CD4-positive, alpha-beta T cell treated with Interleukin-4 for 1 hour (primary cell): ENCODE measurements at places on chromosomes 7 and 10.

GRCh38 chr7:96508371-96508770 is 186.5 kb upstream of the SLC25A13 start:
- DNase-seq: no peak

DNA sequence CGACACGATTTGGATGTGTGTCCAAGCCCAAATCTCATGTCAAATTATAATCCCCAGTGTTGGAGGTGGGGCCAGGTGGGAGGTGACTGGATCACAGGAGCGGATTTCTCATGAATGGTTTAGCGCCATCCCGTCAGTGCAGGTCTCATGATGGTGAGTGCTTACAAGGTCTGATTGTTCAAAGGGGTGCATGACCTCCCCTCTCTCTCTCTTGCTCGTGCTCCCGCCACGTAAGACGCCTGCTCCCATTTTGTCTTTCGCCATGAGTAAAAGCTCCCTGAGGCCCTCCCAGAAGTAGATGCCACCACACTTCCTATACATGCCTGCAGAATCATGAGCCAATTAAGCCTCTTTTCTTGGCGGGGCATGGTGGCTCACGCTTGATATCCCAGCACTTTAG is 71.5 kb upstream of the NANOS1 start:
- no peak for DNase-seq

- DNase-seq: no peak
These were observed 92.9 kb downstream of the DNAJB6 start for GRCh38 chr7:157429680-157430224.

- DNase-seq: no peak
These were observed 321.1 kb upstream of the ZMIZ1 start for GRCh38 chr10:78747401-78748234.

DNA sequence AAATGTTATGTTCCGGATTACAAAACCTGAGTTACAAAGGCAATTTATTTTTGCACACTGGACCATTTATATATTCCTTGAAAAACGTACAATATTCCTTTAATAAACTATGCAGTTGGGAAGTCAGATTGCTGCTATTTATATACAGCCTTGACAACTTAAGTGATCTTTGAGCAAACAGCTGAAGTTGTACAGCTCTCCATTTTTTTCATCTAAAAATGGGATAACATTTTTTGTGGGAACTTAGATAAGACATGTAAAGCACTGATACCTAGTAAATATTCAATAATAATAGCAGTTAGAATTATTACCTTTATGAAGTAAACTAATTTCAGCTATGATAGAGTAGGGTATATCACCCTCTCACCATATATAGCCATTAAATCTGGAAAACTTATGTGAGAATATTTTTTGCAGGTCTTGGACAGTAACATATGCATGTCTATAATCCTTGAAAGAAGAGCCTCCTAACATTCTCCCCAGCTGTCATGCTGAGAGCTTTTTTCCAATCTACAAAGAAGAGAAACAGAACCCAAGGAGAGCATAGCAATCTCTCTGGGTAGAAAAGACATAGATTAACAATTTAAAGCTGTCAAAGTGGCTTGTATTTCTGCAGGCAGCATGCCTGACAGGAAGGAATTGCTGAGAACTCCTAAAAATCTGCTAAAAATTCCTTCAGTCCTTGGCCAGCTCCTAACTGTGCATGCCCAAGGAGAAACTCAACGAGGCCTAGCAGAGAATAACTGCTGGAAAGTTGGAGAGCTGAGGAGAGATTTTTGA is 326.0 kb downstream of the CRPPA start:
- DNase-seq: no peak

DNA sequence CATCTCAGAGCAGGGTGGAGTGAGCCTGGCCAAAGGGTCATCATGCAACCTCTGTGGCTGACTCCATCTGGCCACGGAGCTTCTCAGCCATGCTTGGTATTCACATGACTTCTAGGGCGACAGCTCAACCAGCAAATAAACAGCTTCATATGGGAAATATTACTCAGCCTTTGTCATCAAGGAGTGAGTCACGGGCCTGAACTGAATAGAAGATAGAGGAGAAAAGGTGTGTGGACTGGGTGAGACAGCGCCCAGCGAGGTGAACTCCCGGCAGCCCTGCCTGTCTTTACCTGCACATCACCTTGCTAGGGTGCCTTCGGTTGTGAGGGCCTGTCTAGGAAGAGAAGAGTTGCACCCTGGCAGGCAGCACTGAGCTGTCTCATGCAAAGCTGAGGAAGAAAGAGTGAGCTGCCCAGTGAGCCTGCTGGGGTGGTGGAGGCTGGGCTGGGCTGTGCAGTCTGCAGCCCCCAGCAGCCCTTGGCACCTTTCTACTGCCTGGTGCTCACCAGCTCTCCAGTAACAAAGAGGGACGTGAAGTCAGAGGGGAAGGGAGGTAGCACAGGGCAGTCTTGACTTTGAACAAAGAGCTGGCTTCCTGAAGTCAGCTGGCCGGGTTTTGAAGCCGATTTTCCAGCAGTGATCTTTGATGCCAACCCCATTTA is 114.2 kb downstream of the EGFR start:
- DNase-seq: no peak

DNA sequence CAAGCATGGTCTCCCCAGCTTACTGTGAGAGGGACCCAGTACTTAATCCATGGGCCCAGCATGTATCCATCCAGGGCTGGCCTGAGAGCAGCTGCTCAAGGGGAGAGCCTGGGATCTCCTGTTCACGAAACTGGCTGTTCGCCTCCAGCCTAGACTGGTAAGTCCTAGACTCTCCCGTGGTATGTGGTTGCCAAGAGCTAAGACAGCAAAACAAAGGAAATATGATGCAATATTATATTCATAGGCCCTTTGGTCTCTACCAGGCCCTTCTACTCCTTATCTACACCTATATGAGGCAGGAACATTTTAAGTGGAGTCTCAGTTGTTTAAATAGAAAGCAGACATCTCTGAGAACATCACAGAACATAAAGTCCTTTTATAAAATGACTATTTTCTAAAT is 28.9 kb upstream of the STK17A start:
- DNase-seq: no peak

DNA sequence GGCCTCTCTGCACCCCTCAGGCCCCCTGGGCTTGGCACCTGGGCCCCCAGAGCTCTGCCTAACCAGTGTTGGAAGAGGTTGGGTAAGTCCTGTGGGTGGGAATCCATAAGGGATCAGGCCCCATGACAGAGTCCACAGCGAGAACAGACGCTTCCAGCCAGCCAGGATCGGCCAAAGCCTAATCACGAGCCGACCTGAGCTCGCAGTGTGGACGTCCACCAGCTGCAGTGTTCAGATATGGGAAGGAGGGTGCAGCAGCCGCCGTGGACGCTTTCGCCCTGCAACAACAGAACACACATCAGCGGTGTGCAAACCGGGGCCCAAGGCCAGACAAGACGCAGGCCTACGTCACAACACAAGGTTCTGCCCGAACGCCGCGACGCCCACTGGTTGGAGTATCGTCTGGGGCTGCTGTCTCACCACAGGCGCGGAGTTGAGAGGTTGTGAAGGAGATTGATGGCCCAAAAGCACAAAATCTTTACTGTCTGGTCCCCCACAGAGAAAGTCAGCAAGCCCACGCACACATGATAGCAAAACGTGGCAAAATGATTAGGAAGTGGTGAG is 102.1 kb downstream of the FOXL3 start:
- no peak for DNase-seq

DNA sequence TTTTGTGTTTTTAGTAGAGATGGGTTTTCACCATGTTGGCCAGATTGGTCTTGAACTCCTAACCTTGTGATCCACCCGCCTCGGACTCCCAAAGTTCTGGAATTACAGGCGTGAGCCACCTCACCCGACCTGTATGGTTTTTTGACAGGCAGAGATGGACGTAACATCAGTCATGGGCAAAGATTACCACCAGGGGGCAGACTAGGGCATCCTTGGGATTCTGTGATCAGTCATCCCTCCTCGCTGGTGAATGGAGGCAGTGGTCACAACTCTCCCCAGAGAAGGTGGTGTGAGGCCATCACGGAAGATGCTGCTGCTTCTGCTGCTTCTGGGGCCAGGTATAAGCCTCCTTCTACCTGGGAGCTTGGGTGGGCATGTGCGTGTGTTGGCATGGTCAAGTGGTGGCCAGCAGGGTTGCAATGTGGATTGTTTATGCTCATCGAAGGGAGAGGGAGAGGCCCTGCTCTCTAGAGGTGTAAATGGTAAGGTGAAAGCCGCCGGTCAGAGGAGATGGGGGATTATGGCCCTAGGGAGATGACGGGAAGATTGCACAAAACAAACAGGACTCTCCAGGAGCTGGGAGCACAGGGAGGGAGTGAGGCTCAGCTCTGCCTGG is 122.7 kb upstream of the PRSS1 start:
- DNase-seq: peak; percentile 76

GRCh38 chr7:158447506-158448171 is 140.0 kb downstream of the PTPRN2 start:
- no peak for DNase-seq

- DNase-seq: no peak
These were observed 370.8 kb upstream of the LRRTM3 start for GRCh38 chr10:66555061-66555460.

- no peak for DNase-seq
These were observed 260.7 kb upstream of the PRKCQ start for GRCh38 chr10:6840766-6841165.

GRCh38 chr10:111756217-111757061 is 427.1 kb downstream of the GPAM start:
- no peak for DNase-seq

- DNase-seq: no peak
These were observed 179.1 kb downstream of the SFMBT2 start for GRCh38 chr10:7231509-7232414.

GRCh38 chr7:18401757-18402156 is 93.8 kb upstream of the HDAC9 start:
- DNase-seq: no peak

GRCh38 chr10:119688033-119688508 is 36.9 kb downstream of the BAG3 start:
- peak; percentile 25 for DNase-seq

DNA sequence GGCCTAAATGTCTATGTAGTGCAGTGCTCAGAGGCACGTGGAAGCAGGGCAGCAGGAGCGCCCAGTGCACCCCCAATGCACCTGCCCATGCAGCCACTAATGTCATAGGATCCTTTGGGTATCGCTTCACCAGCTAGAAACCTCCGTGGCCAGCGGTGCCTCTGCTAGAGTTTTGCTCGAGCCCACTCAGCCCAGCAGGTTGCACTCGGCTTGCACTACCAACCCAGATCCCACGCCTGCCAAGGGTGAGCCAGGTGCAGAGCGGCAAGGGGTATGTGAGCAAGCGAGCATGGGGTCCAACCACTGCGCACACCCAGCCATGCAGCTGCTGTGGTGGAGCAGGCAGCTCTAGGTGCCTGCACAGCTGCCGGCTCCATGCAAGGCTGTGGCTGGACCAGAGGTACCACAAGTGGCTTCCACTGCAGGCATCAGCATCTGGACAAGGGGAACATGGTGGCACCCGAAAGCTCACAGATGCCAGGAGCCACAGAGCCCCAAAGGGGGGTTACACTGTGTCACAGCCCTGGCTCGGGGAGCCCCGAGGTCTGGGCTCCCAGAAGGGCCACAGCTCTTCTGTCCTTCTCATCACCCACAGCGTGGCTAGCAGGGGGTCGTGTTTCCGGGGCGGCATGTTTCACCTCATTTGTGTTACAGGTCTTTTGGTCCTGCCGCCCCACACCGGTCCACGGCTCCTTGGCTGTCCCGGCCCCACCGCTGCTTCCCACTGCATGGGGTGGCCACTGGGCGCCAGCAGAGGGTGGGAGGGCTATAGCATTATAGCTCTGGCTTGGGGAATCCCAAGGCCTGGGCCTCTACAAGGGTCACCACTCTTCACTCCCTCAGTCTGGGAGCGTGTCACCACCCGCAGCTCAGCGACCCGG is 2.3 kb upstream of the NCAPG2 start:
- no peak for DNase-seq

GRCh38 chr7:65946904-65947303 is 35.1 kb downstream of the GUSB start:
- no peak for DNase-seq

- no peak for DNase-seq
These were observed 437.6 kb upstream of the ZMIZ1 start for GRCh38 chr10:78630944-78631838.

DNA sequence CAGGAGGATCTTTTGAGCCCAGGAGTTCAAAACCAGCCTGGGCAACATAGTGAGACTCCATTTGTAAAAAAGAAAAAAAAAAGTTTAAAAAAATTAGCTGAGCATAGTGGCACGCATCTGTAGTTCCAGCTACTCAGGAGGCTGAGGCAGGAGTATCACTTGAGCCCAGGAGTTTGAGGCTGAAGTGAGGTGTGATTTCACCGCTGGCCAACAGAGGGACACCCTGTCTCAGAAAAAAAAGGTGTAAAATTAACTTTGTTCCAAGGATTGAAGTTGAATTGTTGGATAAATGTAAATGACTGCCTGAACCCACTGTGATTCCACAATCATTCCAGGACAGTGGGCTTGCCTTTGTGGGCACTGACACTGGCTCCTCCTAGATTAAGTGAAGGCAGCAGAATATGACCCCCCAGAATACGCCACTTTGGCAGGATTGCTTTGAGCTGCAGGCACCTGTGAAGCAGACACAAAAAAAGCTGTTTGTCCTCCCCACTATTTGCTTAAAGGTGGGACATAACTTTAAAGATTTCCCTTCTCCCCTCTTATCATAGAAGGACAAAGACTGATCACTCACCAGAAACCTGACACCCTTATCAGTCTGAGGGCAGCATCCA is 57.2 kb upstream of the FOXI2 start:
- DNase-seq: no peak

DNA sequence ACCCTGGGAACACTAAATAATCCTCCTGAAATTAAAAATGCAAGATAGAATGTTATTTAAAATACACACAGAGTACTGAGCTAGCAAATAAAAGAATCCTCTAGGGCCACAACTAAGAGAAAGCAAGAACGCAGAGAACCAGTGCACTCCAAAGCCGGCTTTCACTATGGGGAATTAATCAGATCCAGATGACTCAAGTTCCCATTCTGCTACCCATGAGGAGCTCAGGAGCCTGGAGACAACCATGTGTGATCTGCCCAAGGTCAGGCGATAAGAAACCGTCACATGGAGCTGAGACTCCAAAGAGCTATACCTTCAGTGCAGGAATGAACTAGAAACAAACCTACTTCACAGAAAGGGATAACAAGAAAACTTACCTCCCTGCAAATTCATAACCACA is 19.5 kb upstream of the CYREN start:
- no peak for DNase-seq

DNA sequence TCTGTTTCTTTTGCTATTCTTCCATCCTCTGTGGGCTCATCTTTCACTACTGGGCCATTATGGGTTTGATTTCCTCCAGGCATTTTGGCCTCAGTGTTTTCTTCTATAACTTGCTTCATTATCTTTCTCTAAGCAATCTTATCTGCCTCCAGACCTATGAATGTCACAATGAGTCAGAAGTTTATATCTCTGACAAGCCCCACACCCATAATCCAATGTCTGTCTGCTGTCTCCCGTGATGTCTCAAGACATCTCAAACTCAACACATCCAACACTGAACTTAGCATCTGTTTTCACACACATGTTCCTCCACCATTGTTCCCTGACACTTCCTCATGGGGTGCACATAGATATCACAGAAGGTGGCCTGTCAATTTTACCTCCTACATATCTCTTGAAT is 46.7 kb upstream of the RHOBTB1 start:
- DNase-seq: no peak

GRCh38 chr10:60434418-60435046 is 44.9 kb upstream of the ANK3 start:
- DNase-seq: no peak

GRCh38 chr10:34602478-34602877 is 212.6 kb downstream of the PARD3 start:
- DNase-seq: no peak

GRCh38 chr10:77380191-77380590 is 257.4 kb downstream of the KCNMA1 start:
- DNase-seq: no peak
